ENCODE measurements at places on chromosomes 12 and 14. TPM values are rescaled to one million over a fixed set of nuclear protein-coding genes. Genes with fewer than 3 reads are reported as not detected.

DHRS4L2 gene
- 35.6 TPM for total RNA-seq

TDRD9 gene
- total RNA-seq, result 0.76 TPM

LMNTD1 gene
- total RNA-seq, result not detected

CCDC175 gene
- not detected for total RNA-seq

LRIG3 gene
- 42.1 TPM for total RNA-seq

PNMA1 gene
- total RNA-seq, result 13.9 TPM

SLC17A8 gene
- total RNA-seq, result not detected

CHMP4A gene
- 80.7 TPM for total RNA-seq

AKT1 gene
- total RNA-seq, result 68.2 TPM

FCF1 gene
- 31.1 TPM for total RNA-seq

STON2 gene
- total RNA-seq, result 63.4 TPM

CGRRF1 gene
- total RNA-seq, result 9.8 TPM

TEX52 gene
- total RNA-seq, result not detected

DCAF5 gene
- 34.7 TPM for total RNA-seq

PTCSC3 gene
- total RNA-seq, result not detected

PLEKHG7 gene
- not detected for total RNA-seq

NELL2 gene
- total RNA-seq, result 11.4 TPM

RDH12 gene
- total RNA-seq, result 31.8 TPM

DAO gene
- total RNA-seq, result not detected

ZCCHC8 gene
- total RNA-seq, result 27.7 TPM

IFNG-AS1 gene
- total RNA-seq, result not detected

FOXG1 gene
- not detected for total RNA-seq

PARP11 gene
- 0.99 TPM for total RNA-seq

KCNC2 gene
- not detected for total RNA-seq

TSPAN31 gene
- total RNA-seq, result 62.5 TPM

RPAP3 gene
- total RNA-seq, result 7.7 TPM

POTEM gene
- total RNA-seq, result not detected

PLXNC1 gene
- 6.7 TPM for total RNA-seq

LGR5 gene
- 0.21 TPM for total RNA-seq

TRHDE gene
- not detected for total RNA-seq

ASB2 gene
- 8.8 TPM for total RNA-seq

FAM181A gene
- not detected for total RNA-seq

CDKN1B gene
- total RNA-seq, result 25.0 TPM

SLC7A7 gene
- total RNA-seq, result not detected

CABP1 gene
- 0.32 TPM for total RNA-seq

PLEK2 gene
- 8.4 TPM for total RNA-seq

ZC2HC1C gene
- total RNA-seq, result 3.4 TPM

CLEC9A gene
- not detected for total RNA-seq

STXBP6 gene
- total RNA-seq, result 1.7 TPM

RIMBP2 gene
- total RNA-seq, result 0.76 TPM

NEMP1 gene
- total RNA-seq, result 7.6 TPM

SYT10 gene
- total RNA-seq, result not detected

TAS2R7 gene
- total RNA-seq, result not detected

FAM90A1 gene
- total RNA-seq, result not detected

MUCL1 gene
- not detected for total RNA-seq

UBE3B gene
- 48.7 TPM for total RNA-seq

RNF212B gene
- total RNA-seq, result not detected

KLRC3 gene
- 1.5 TPM for total RNA-seq

CD4 gene
- 1.6 TPM for total RNA-seq

SIX4 gene
- total RNA-seq, result 0.53 TPM

PLCZ1 gene
- total RNA-seq, result not detected

PROX2 gene
- not detected for total RNA-seq

SLC25A47 gene
- total RNA-seq, result not detected

KLRK1 gene
- 1.9 TPM for total RNA-seq

PKP2 gene
- total RNA-seq, result 21.4 TPM

KRT8 gene
- total RNA-seq, result 27.2 TPM
